ENCODE measurements at places on chromosomes 2 and 18. TPM values are rescaled to one million over a fixed set of nuclear protein-coding genes. Genes with fewer than 3 reads are reported as not detected.

- DNase-seq: no peak
Observed at GRCh38 chr2:54613386-54613785, 110.1 kb upstream of the EML6 start.

- no peak for DNase-seq
Observed at GRCh38 chr18:59874166-59874565, 25.6 kb upstream of the PMAIP1 start.

The OSGEPL1 gene
- 10.8 TPM for total RNA-seq

DNA sequence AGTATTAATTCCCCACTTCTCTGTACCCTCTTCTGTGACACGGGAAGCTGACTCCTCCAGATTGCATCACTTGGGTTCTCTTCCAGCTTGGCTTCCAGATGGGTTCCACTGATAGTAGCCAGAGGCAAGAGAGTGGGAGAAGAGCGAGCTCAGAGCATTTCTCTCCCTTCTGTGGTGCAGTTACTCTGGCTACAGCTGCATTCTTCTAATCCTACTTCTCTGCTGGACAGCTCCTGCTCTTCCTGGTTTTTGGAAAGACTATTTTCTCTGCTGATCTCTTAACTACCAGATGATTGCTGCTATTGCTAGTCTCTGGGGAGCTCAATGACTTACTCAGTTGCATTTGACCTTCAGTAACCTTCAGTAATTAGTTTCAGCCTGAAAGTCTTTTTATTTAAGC lies 187.5 kb upstream of the MAP2 start:
- no peak for DNase-seq

The ADGRF3 gene
- not detected for total RNA-seq

GRCh38 chr2:210007895-210008294 lies 5.5 kb downstream of the RPE start:
- no peak for DNase-seq

DNA sequence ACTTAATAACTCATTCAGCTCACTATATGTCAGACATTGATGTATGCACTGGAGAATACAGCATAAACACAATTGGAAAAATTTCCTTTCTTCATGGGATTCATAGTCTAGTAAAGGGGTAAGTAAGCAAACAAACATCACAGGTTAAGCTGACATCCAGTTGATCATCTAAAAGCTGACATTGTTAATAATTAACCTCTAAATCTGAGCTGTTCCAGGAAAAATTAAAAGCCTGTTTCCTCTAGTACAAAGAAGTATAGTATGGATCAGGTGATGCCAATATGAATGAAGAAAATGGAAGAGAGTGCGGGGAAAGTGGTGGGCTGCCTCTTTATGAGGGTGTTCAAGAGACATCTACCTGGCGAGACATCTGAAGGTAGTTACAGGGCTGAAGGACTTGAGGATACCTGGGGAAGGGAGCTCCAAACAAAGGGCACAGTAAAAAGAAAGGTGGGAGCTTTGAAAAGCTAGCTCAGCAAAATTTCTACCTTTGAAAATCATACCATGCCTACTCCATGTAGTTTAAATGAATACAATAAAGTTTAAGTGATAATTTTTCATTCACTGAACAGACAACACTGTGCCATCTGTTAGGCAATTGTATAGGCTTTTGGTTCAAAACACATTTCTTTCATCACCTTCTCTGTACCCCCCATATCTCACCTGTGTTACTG lies 619.3 kb downstream of the TRIB2 start:
- DNase-seq: no peak

DNA sequence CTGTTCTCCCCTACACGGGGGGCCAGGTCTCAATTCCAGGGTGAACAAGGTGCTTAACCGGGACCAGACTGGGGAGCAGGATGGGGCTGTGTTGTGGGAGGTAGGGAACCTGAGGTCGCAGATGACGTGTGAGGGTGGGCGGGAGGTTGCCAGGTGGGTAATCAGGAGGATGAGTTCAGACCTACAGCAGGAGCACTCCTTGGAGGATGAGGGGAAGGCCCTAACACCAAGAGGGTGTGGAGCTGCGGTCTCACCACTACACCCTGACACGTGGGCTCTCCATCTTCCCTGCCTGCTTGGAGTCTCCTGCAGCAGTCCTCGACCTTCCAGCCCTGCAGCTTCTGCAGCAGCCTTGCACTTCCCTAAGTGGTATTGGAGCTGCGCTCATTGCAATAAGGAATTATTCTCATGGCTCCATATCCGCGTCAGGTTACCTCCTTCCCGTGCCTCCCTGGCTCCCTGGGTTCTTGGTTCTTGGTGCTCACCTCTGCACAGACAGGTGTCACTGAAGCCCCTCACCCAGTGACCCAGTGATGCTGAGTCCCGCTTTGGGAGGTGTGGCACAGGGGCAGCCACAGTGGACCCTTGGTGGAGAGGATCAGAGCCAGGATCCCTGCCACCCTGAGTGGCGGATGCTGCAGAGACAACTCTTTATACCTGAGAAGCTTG lies 15.5 kb downstream of the SH3BP4 start:
- DNase-seq: no peak

GRCh38 chr2:137947728-137948336 lies 16.4 kb upstream of the HNMT start:
- peak; percentile 8 for DNase-seq

The CCDC142 gene
- total RNA-seq: 17.5 TPM

GRCh38 chr18:9696112-9696511 lies 12.0 kb upstream of the RAB31 start:
- no peak for DNase-seq

DNA sequence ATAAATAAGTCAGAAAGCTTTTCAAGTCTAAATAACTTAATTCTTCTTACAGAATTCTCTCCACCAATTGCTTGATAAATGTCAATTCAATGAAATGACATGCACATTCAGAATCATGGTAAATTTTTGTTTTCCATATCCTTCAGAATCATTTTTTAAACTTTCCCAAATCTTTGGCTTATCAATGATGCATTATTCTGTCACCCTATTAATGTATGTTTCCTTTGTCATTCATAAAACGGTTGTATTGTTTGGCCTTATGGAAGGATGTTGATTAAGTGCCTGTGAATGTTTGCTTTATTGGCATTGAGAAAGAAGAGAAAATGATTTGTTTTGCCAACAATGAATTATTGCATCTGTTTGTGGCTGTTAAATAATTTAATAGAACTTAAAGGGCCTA lies 260.9 kb downstream of the PLCL1 start:
- no peak for DNase-seq

- DNase-seq: no peak
Observed at GRCh38 chr18:47893047-47893446, 37.4 kb downstream of the SMAD2 start.

The ASXL2 gene
- total RNA-seq: 9.9 TPM

The MOB4 gene
- total RNA-seq: 39.4 TPM

GRCh38 chr2:191483117-191483516 lies 194.8 kb upstream of the NABP1 start:
- DNase-seq: no peak

The IL37 gene
- 2.0 TPM for total RNA-seq

GRCh38 chr18:68564351-68564750 lies 150.6 kb downstream of the TMX3 start:
- no peak for DNase-seq

- no peak for DNase-seq
Observed at GRCh38 chr2:202016579-202017227, 17.0 kb upstream of the FZD7 start.

- peak; percentile 55 for DNase-seq
Observed at GRCh38 chr2:72770879-72771461, 54.9 kb downstream of the EXOC6B start.

DNA sequence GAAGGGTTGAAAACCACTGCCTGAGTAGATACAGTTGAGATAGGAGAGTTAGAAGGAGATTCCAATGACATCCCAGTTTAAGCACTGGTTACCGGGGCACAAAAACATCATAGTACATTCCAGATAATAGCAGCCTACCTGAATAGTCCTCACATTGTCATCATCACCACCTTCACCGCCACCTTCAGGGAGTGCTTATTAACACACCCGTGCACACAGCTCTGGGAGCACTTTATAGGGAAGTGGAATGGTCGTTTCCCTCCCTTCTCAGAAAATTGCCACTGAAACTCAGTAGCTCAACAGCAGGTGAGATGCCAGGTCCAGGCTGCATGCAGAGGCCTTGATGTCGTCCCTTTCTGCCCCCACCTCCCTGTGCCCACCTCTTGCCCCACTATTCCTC lies 8.2 kb downstream of the SERPINB7 start:
- no peak for DNase-seq

GRCh38 chr18:55102501-55102900 lies 143.2 kb upstream of the CCDC68 start:
- no peak for DNase-seq

The ITGB6 gene
- total RNA-seq: 11.6 TPM

- no peak for DNase-seq
Observed at GRCh38 chr2:152155209-152155608, 20.4 kb downstream of the STAM2 start.

DNA sequence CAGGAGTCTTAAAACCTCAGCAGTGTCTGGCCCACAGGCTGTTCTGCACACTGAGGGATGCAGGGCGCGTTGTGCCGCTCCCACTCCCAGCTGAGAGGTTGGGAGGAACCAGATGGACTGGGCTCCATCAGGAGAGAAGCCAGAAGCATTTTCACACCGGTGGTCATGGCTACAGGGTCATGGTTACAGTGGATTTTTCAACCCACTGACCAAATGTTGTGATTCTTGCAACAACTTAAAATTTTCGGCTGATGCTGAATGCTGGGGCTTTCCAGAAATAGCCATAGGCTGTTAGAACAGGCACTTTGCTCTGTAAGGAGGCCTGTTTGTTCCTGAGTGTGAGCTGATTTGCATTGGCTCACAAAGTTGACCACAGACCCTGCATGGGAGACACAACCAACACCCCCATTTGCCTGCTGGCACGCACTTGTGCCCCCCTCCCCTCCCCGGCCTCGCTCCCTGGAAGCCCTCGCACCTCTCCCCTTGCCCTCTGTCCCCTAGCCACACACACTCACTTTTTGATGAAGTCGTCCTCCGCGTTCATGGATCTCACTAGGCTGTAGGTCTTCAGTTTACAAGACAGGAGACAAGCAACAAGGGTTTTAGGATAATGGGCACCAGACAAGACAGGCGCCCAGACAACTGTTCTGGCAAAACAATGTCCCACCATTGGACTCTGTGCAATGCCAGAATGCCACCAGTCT lies 3.4 kb downstream of the LPIN1 start:
- DNase-seq: no peak
